ENCODE measurements at places on chromosomes 4 and X. TPM values are rescaled to one million over a fixed set of nuclear protein-coding genes. Genes with fewer than 3 reads are reported as not detected.

The TEX11 gene
- under 0.01 TPM for total RNA-seq

The RXFP1 gene
- total RNA-seq: 1.3 TPM

The NAP1L2 gene
- total RNA-seq: 3.6 TPM

The VCX gene
- total RNA-seq: not detected

The TMPRSS11D gene
- total RNA-seq: not detected

The SPATA18 gene
- total RNA-seq: 17.7 TPM

The CYSLTR1 gene
- total RNA-seq: 0.50 TPM

The PDE6B gene
- total RNA-seq: 2.8 TPM

The C4orf36 gene
- 2.8 TPM for total RNA-seq

GRCh38 chr4:138996090-138996489 lies 19.5 kb upstream of the NOCT start:
- H3K27ac ChIP-seq: no peak overlapping the region
- no peaks in the 10 kb centered on the region for H3K4me1 ChIP-seq
- no peaks in the 10 kb centered on the region for H3K36me3 ChIP-seq
- H3K27me3 ChIP-seq: no peaks in the 10 kb centered on the region

DNA sequence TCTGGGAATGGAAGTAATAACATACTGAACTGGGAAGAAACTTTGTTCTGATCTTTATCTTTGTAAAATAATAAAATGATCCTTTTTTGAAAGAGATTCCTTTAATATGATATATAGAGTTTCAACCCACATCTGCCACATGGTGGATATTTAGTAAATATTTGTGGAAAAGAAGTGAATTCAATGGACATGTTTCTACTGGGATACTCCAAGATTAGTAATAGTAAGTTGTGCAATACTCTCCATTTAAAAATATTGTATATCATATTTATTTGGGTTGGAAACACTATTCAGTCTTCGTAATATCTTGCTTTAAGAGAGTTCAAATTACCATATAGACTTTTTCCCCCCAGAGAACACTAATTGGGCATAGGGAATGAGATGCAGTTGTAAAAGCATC lies 17.8 kb upstream of the ARSJ start:
- no peak overlapping the region for H3K27ac ChIP-seq
- no peaks in the 10 kb centered on the region for H3K36me3 ChIP-seq
- H3K4me3 ChIP-seq: no peak overlapping the region
- H3K4me1 ChIP-seq: no peaks in the 10 kb centered on the region
- no peaks in the 10 kb centered on the region for H3K27me3 ChIP-seq

DNA sequence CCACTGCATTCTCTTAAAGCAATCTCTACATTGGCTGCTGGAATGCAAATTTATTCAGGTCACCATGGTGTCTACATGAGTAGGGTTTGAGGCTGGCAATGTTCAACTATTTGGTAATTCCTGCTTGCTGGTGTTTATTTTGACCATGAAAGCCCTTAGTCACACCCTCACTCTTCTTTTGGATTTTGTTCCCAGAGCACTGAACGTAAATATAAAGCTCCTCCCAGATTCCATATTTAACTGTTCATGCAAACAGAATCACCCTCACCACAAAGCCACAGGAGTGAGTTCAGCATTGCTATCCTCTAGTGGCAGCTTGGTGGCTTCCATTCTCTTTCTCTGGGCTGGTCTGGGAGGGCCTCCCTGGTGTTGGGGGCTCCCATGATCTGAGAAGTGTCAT lies 82.8 kb downstream of the LNX1 start:
- H3K27me3 ChIP-seq: no peaks in the 10 kb centered on the region
- peak; percentile 87 for DNase-seq
- H3K4me1 ChIP-seq: peaks cover 2% of the 10 kb centered on the region
- no peaks in the 10 kb centered on the region for H3K36me3 ChIP-seq
- H3K27ac ChIP-seq: no peak overlapping the region

DNA sequence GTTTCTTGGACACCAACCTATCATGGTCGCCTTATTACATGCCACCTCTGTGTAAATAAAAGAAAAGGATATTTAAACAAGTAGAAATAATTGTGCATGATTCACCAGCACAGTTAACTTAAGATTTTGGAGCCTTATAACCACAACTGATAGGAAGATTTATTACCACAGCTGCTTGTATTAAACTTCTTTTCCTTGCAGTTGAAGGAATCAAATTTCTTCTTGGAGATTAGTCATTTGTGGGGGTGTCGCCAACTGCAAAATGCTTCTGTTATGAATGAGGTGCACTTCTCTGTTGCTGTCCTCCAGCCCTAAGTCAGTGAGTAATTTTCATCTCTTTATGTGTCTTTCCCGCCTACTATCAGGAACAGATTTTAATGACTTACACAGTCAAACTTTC lies 73.3 kb downstream of the OR13H1 start:
- no peaks in the 10 kb centered on the region for H3K27me3 ChIP-seq
- H3K36me3 ChIP-seq: no peaks in the 10 kb centered on the region
- DNase-seq: peak; percentile 92
- no peaks in the 10 kb centered on the region for H3K4me1 ChIP-seq
- H3K27ac ChIP-seq: no peak overlapping the region

- H3K27ac ChIP-seq: no peak overlapping the region
- H3K4me1 ChIP-seq: no peaks in the 10 kb centered on the region
- peaks cover 10% of the 10 kb centered on the region for H3K27me3 ChIP-seq
- H3K36me3 ChIP-seq: no peaks in the 10 kb centered on the region
- no peak for DNase-seq
- no peak overlapping the region for H3K4me3 ChIP-seq
These were observed 38.4 kb downstream of the CPLX1 start for GRCh38 chr4:787561-787981.

DNA sequence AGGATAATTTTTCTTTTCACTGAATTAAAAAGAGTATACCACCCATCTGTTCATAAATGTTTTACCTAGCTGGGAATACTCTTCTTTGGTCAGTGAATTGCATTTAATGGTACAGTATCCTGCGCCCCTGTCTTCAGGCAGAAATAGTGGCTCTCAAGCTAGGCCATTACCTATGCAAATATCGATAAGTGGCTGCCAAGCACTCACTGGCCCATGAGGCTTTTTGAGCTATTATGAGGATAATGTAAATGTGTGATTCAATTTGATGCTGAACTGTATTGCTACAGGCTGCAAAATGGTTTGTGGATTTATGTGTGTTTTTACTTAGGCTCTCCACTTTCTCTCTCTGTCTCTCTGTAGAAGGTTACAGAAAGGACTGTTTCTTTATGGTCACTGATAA lies 30.1 kb upstream of the MTMR1 start:
- no peaks in the 10 kb centered on the region for H3K27me3 ChIP-seq
- no peak overlapping the region for H3K27ac ChIP-seq
- no peak for DNase-seq

DNA sequence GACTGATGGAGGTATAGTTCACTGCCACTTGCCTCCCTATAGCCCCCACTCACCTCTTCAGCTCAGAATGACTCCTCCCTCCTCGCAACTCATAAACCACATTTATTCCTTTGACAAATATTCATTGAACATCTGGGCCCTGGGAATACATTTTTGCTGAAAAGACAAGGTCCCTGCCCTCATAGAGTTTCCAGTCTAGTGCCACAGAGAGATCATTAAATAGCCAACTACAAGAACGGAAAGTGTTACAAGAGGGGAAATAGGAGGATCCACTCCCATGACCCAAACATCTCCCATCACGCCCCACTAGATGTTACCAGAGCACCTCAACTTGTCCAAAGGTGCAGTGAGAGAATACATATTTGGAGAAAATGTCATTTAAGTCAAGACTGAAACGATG lies 3.2 kb upstream of the KLF3 start:
- H3K27ac ChIP-seq: no peak overlapping the region
- H3K4me1 ChIP-seq: no peaks in the 10 kb centered on the region
- no peaks in the 10 kb centered on the region for H3K27me3 ChIP-seq
- H3K4me3 ChIP-seq: no peak overlapping the region

DNA sequence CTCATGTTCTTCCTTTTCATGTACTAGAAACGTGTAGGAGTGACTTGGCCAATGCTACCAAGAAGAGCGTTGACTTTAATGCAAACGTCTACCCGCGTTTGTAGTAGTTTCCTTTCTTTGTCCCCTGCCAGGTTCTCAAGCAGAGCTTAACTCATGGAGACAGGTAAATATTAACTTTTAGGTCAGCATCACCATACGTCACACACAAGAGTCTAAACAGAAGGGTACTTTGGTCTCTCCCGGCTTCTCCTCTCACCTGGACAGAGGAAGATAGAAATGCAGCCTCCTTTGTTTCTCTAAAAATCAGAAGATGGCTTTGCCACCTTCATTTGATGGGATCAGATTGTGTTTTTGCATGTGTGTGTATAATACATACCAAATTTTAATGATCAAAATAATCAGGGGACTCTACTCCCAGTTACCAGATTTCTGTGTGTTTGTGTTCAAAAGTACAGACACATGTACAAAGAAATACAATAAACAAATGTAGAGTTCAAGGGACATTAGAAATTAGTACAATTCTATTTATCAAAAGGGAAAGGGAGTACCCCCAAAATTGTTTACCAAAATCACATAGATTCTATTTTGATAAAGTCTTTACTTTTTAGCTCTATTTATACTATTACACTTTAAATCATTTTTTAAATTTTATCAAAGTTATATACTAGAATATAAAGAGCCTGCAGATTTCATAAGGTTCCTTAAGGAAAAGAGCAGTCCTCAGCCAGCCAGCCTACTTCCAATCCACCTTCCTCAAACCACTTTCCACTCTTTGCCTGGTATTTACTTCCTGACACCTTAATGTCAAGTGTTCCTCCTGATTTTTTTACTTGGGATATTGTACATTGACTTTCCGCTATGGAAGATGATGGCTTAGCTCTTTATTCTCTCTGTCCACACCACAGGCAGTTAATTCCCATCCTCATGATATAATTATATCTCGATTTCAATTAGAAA lies 195.5 kb downstream of the RELL1 start:
- H3K36me3 ChIP-seq: no peaks in the 10 kb centered on the region
- no peak overlapping the region for H3K4me3 ChIP-seq
- no peaks in the 10 kb centered on the region for H3K27me3 ChIP-seq
- H3K27ac ChIP-seq: no peak overlapping the region
- no peaks in the 10 kb centered on the region for H3K4me1 ChIP-seq
- DNase-seq: no peak

GRCh38 chr4:162015090-162015489 lies 148.7 kb downstream of the FSTL5 start:
- no peak overlapping the region for H3K4me3 ChIP-seq
- no peaks in the 10 kb centered on the region for H3K27me3 ChIP-seq
- DNase-seq: no peak
- H3K36me3 ChIP-seq: no peaks in the 10 kb centered on the region

All from fibroblast of lung (primary cell).